ENCODE measurements at places on chromosomes 7 and 10.

DNA sequence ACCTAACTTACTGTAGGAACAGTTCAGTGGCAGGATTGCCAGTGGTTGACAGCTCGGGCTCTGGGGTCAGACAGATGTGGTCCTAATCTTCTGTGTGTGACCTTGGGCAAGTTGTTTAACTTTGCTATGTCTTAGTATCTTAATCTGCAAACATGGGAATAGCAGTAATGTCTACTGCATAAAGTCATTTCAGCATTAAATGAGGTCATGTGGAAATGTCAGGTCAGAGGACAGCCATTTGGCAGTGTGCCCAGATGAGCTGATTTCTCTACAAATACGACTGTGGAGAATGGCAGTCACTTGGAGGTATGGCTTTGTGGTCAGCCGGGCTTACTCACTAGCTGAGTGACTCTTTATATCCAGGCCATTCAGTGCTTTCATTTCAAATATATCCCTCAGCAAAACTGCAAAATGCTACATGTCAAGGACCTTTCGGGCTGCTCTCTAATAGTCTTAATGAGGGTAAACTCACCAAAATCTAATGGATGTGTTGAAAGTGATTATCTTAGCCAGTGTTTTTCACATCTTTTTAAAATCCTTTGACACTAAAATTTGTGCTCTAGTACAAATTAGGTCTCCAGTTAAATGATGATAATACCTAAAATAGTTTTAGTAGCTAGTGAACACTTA is 171.4 kb downstream of the ST7 start:
- no peak for DNase-seq

- DNase-seq: no peak
These were observed 57.6 kb upstream of the PIK3CG start for GRCh38 chr7:106807474-106807873.

DNA sequence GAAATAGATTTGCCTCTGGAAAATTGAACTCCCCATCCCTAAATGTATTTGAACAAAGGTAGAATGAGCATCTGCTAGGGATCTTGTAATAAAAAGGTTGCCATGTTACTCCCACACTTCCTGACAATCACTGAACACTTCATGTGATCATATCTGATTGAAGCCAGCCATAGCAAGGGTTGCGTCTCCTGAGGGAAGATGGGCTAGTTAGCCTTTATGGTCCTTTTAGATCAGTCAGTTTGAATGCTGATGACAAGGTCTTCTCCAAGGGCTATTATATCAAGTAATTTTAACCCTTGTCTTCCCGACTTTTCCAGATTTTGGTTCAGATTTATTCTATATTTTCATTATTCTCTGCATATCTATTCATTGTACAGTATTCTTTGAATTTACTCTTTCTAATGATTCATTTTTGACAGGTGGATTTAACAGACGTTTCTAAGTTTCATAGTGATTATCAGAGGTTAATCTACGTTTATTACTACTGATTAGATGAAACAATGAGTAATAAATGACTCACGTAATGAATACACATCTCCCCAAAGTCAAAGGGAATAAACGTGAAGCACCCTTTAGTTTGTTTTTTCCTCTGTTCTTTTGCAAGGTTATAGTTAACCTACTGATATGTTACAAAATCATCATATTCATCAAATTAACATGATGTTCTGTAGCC is 28.1 kb downstream of the CSGALNACT2 start:
- no peak for DNase-seq

GRCh38 chr10:61478621-61479312 is 25.6 kb upstream of the TMEM26 start:
- no peak for DNase-seq

GRCh38 chr7:105577251-105577650 is 4.0 kb downstream of the EFCAB10 start:
- DNase-seq: no peak

DNA sequence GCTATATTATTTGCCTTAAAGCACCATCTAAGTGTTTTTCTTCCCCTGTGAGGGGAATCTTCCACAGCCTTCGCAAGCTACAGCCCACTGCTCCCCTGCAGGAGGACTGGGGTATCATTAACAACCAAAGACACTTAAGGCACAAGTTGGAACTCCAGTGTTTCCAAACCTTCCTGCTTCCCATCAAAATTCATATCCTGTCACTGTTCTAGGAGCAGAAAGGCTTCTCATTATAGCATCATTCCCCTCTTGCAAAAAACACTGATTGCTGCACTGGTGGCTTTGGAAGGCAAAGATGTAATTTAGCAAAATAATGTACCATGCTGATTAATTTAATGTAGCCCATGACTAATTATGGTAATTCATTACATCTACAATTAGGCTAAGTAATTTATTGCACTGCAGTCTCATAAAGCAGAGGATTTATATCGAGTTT is 207.2 kb downstream of the SKAP2 start:
- DNase-seq: no peak

DNA sequence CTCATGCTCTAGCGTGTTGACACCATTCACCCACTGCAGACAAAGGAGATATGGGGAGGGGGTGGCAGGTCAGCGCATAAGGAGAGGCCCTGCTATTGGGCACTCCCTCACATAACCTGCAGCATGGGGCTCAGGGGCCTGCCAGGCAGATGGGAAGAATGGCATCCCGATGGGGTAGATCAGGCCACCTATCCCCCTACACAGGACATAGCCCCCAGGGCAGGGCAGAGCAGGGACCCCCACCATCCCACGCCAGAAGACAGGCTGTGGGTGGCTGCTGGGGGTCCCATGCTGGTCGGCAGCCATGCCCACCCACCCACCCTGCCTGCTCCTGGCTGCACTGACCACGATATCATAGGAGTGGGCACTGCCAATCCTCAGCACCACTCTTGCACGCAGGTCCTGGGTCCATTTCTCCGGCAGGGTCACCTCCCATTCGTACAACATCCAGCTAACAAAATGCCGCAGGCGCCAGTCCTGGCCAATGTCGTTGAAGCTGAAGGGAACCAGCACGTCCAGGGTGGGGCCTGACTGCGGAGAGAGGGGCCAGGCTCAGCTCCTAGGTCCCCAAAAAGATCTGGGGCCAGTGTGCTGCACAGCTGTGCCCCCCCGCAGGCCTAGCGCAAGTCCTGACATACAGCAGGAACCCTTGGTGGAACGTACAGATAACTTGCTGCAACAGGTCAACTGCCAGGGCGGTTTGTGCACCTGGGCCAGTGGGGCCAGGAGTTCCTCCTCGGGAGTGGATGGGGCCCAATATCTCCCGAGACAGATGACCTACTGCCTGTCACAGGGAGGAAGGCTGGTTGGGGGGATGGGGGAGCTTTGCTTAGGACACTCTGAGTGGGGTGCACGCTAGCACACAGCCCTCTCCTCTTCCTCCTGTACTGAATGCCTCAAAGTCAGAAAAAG is 45.9 kb upstream of the ZNF479 start:
- DNase-seq: no peak

DNA sequence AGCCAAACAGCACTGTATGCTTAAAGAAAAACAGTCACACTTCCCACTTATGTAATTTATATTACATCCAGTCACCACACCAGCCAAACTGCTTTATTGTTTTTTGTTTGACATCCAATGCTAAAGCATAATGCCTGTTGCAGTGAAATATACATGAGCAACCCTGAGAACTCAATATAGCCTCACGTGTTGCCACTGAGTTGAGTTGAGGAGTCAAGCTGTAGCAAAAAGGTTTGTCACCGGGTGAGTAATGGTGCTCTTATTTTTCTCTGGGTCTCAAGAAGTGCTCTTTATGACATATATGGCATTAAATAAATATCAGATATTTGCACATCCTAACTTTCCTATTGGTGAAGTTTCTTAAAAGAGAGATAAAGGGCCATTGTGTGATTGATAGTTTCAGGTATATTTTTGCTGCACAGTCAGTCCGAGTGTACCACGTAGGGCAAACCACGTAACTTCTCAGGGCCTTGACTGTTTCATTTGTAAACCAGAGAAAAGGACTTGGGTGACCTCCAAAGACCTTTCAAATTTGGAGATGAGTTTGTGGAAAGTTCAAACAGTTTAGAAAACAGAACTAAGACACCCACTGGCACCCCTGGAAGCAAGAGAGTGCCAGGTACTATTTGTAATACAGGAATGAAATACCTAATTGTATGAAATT is 168.5 kb downstream of the CFTR start:
- DNase-seq: no peak

GRCh38 chr7:151644554-151644953 is 124.9 kb upstream of the RHEB start:
- DNase-seq: no peak

DNA sequence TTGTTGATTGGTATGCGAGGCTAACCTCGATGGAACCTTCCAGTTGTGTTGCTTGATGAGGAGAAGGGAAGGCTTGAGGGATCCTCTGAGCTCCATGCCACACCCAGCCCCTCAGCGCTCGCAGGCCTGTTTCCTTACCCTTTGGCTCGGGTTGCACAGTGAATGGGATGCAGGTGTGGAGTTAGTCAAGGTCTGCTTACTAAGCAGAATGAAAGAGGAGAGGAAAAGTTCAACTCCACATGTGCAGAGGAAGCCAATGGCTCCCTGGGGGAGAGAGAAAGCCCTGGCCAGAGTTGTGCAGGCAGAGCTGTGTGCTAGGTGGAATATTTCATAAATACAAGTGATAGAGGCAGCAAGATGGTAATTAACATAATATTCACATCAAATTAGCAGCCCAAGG is 85.5 kb downstream of the JCAD start:
- DNase-seq: no peak

GRCh38 chr10:119087271-119087882 is 6.8 kb upstream of the EIF3A start:
- DNase-seq: no peak

DNA sequence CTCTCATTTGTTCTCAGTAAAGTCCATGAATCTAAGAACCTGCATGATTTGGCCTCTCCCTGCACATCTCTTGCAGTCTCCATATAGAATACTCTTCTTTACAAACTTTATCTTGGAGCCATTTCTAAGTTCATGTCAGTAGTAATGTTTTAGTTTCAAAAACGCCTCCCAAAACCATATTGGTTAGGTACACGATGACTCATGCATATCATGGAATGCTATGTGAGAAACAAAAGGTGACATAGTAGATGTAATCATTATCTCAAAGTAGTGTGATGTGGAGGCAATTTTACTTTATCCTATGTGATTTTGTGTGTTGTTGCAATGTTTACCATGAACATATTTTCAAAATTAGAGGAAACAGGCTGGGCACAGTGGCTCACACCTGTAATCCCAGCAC is 520.7 kb downstream of the KCNMA1 start:
- DNase-seq: no peak

GRCh38 chr10:123009105-123009820 is 457 bp downstream of the ACADSB start:
- DNase-seq: no peak

- no peak for DNase-seq
These were observed 608 bp downstream of the HHEX start for GRCh38 chr10:92690211-92690914.

GRCh38 chr10:60823324-60823723 is 45.0 kb downstream of the CDK1 start:
- no peak for DNase-seq

DNA sequence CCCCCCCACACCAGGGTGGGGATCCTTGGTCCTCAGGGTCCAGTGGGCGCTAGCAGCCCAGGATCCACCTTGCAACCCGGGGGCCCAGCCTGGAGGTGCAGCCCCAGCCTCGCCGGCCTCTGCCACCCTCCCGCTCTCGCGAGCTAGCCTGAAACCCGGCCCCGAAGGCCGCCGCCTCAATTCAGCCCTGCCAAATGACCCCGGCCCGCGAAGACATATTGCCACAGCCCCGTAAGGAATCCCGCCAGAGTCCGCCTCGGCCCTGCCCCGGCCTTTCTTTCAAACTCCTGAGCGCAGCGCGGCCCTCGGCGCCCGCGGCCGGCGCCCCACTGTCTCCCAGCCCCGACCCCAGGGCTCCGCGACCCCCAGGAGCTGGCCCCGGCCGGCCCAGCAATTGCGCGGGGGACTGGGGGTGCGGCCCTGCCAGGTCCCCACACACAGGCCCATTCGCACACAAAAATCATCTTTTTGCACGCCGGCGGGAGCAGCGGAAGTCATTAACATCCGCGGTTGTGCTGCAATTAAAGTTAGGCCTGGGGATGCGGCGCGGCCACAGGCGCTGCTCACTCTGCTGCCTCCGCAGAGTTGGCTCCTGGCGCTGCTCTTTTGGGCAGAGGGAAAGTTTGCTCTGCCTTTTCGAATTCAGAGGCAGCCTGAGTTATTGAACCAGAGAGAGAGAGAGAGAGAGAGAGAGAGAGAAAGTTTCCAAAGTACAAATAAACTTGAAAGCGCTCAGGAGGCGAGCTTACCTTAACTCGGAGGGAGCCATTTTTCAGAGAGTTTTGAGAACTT is 4.0 kb downstream of the HOXA5 start:
- DNase-seq: no peak

DNA sequence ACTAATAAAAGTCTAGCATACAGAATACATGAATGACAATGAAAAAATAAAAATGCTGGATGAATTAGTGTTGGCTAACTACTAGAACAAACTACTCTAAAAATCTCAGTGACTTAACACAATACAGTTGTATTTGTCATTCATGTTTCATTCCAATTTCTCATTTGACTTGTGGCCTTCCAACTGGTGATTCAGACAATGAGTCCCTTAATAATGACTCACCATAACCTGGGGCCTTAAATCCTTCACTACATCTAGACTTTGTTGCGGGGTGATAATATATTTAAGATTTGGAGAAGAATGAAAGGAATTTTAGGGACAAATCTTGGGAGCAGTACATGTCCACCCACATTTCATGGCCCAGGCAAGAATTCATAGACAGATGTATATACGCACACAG is 90.5 kb upstream of the POM121L12 start:
- DNase-seq: no peak

DNA sequence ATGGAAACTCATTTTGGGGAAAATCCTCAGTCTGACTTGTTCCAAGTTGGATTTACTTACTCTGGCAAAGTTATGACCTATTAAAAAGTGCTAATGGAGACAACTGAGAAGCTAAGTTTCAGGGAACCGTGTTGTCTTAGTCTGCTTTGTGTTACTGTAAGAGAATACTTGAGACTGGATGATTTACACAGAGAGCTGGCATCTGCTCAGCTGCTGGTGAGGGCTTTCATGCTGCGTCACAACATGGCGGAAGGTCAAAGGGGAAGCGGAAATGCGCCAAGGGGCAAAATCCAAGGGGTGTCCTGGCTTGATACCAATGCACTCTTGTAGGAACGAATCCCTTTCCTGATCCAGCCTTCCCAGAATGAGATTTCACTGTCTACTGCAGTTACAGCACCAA is 46.4 kb downstream of the MTURN start:
- DNase-seq: no peak

GRCh38 chr10:95181726-95182125 is 12.3 kb upstream of the ACSM6 start:
- no peak for DNase-seq

GRCh38 chr7:143460271-143460979 is 17.2 kb downstream of the TAS2R60 start:
- no peak for DNase-seq

DNA sequence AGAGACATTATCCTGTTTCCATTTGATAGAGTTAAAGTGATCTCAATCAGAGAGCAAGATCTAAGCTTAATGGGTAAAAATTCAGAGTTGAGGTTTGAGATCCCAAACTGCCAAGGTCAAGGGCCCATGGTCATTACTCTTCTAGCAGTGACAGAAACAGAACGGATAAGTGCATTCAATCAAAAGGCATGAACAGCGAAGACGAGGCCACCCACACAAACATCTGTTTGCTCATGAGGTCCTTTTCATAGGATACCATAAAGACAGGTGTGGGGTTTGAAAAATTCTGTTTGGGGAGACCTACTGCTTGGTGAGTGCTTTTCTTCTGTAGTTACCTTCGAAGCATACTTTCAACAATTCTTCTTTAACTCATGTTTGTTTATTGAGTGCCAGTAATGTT is 58.3 kb downstream of the SEMA3C start:
- DNase-seq: no peak

- DNase-seq: no peak
These were observed 874 bp downstream of the GIMAP5 start for GRCh38 chr7:150738092-150738491.
